Gastrocnemius medialis (tissue), 4 donors: ENCODE measurements at places on chromosomes 3 and 15.
A peak's percentile ranks its signal among the peaks of the same experiment; 100 is the strongest.

DNA sequence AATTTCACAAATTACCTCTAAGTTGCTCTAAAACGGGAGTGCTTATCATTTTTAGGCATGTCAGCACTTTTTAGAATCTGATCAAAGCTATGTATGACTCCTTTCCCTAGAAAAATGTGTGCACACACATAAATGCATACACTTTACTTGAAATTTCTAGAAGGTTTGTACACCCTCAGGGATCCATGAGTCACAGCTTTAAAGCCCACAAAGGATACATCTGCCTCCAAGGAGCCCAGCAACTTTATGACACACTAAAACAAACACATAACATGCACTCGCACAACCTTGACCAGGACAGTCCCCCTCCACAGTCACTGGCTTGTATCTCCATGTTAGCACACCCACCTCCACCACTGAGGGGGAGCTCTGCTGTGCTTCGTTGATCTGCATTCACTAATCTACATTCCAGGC lies 722.0 kb upstream of the CFAP20DC start:
- no peak overlapping the region for H3K4me3 ChIP-seq
- H3K27ac ChIP-seq: no peak overlapping the region
- no peaks in the 10 kb centered on the region for H3K36me3 ChIP-seq

- no peaks in the 10 kb centered on the region for H3K27me3 ChIP-seq
- H3K36me3 ChIP-seq: no peaks in the 10 kb centered on the region
- no peaks in the 10 kb centered on the region for H3K4me1 ChIP-seq
- no peak for DNase-seq
- no peak overlapping the region for H3K4me3 ChIP-seq
Measured at GRCh38 chr3:133964547-133964946, 65.2 kb downstream of the SLCO2A1 start.

DNA sequence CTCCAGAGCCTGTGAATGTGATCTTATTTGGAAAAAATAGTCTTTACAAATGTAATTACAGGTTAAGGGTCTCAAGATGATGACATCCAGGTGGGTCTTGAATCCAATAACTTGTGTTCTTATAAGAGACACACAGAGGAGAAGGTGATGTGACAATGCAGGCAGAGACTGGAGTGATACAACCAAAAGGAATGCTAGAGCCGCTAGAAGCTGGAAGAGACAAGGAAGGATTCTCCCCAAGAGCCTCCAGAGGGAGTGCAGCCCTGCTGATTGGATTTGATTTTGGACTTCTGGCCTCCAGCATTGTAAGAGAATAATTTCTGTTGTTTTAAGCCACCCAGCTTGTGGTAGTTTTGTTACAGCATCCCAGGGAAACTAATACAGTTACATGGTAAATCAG lies 9.7 kb downstream of the MYH15 start:
- H3K4me1 ChIP-seq: no peaks in the 10 kb centered on the region
- H3K27me3 ChIP-seq: no peaks in the 10 kb centered on the region
- no peaks in the 10 kb centered on the region for H3K36me3 ChIP-seq
- H3K4me3 ChIP-seq: no peak overlapping the region

DNA sequence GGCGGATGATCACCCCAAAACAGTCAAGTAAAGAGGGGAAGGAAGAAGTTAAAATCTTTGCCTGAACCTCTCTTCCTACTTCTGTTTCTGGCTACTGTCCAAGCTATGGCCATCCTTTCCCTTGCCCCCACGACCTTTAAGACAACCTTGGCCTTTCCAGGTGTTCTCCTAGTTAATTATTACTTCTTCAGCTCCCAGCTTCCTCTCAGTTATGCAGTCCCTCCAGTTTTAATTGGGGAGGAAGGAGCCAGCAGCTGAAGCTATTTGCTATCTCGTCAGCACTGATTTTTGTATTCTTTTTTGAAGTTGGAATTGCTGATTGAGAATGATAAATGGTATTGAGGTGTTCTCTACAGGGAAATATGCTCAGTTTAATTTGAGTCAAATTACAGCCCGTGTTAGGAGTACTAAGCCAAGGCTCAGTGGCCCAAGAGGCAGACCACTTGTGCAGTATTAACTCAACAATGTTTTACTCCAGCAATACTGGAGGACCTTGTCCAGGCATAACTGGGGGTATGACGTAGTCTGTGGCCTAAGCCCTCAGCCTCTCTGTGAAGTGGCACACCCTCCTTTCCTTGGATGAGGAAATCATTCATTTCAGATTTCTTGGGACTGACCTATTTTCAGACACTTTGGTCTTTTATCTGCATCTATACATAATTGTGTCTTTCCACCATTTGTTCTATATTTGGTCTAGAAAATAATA lies 336.9 kb downstream of the SLC9A9 start:
- no peaks in the 10 kb centered on the region for H3K36me3 ChIP-seq
- no peak overlapping the region for H3K4me3 ChIP-seq
- no peak for DNase-seq

GRCh38 chr3:142019794-142020320 lies 129.5 kb downstream of the TFDP2 start:
- no peaks in the 10 kb centered on the region for H3K36me3 ChIP-seq
- peaks cover 24% of the 10 kb centered on the region for H3K4me1 ChIP-seq
- no peaks in the 10 kb centered on the region for H3K27me3 ChIP-seq
- DNase-seq: peak; percentile 34
- no peak overlapping the region for H3K4me3 ChIP-seq

DNA sequence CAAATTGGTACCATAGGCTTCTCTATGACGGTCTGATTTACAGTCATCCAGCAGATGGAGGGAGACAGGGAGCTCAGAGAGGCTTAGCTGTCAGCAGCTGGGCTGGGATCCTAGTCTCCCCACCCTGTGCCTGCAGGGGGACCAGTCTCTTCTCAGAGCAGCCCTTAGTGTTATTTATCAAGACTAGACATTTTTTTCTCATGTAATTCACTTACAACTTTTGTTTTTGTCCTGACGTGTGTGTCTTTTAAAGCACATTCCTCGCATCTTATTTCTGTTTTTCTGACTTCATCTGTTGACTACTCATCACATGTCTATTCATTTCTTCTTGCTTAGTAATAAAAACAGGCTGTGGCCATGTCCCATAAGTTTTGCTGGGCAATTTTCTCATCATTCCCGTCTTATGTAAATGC lies 116.1 kb downstream of the KLF13 start:
- peak overlapping the region; percentile 79 for H3K27ac ChIP-seq
- no peaks in the 10 kb centered on the region for H3K27me3 ChIP-seq
- no peak for DNase-seq
- peaks cover 13% of the 10 kb centered on the region for H3K4me1 ChIP-seq
- no peak overlapping the region for H3K4me3 ChIP-seq

DNA sequence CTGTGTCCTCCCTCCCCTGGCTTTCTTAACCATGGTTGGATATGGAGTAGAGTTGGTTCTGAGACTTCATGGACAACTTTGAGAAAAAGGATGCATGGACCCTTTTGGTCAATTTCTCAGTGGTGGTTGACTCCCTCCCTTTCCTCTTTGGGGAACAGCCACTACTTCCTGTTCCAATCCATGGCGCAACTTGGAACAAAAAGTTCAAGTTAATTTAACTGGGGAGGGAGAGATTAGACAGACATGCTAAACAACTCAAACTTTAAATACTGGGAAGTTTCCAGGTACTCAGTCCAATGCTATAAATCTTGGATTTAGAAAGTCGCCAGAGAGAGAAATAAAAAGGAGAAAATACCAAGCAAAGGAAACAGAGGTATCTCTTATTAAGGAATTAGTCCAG lies 202.2 kb downstream of the PDZRN3 start:
- no peaks in the 10 kb centered on the region for H3K27me3 ChIP-seq
- H3K36me3 ChIP-seq: no peaks in the 10 kb centered on the region
- peaks cover 41% of the 10 kb centered on the region for H3K4me1 ChIP-seq
- H3K27ac ChIP-seq: no peak overlapping the region

- H3K4me1 ChIP-seq: no peaks in the 10 kb centered on the region
- no peak overlapping the region for H3K4me3 ChIP-seq
- H3K36me3 ChIP-seq: no peaks in the 10 kb centered on the region
- no peaks in the 10 kb centered on the region for H3K27me3 ChIP-seq
- H3K27ac ChIP-seq: no peak overlapping the region
Measured at GRCh38 chr3:36796881-36797280, 32.5 kb upstream of the DCLK3 start.

DNA sequence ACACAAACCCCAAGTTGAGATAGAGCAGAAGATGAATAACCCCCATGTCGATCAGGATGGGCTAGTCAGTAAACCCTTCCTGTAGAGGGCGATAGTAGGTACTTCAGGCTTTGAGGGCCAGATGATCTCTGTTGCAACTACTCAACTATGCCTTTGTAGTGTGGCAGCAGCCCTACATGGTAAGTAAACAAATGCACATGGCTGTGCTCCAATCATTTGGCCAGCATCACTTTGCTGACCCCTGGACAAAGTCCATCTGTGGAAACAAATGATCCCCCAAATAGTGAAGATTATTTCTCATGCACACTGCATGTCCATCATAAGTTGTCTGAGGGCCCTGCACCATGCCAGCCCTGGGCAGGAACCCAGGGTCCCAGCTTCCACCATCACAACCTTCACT lies 402.2 kb upstream of the PROK2 start:
- H3K4me3 ChIP-seq: no peak overlapping the region
- H3K27me3 ChIP-seq: no peaks in the 10 kb centered on the region
- H3K4me1 ChIP-seq: no peaks in the 10 kb centered on the region
- no peak overlapping the region for H3K27ac ChIP-seq
- H3K36me3 ChIP-seq: no peaks in the 10 kb centered on the region
- DNase-seq: no peak

DNA sequence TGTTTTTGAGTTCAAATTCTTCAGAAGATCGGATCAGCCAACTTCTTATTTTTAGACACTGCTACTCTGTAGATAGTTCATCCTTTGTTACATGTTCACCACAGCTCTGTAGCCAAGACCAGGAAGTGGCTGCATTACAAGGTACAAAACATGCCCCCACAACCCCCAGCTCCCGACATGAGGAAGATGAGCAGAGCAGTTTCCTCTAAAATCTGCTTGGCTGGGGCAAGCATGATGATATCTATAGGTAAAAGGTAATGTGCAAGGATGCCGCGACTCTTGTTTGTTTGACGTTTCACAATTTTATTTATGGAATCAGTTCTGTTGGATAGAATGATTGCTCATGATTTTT lies 126.5 kb upstream of the GRM7 start:
- DNase-seq: no peak
- H3K27me3 ChIP-seq: no peaks in the 10 kb centered on the region
- H3K27ac ChIP-seq: no peak overlapping the region
- no peaks in the 10 kb centered on the region for H3K4me1 ChIP-seq
- H3K4me3 ChIP-seq: no peak overlapping the region
- H3K36me3 ChIP-seq: no peaks in the 10 kb centered on the region

DNA sequence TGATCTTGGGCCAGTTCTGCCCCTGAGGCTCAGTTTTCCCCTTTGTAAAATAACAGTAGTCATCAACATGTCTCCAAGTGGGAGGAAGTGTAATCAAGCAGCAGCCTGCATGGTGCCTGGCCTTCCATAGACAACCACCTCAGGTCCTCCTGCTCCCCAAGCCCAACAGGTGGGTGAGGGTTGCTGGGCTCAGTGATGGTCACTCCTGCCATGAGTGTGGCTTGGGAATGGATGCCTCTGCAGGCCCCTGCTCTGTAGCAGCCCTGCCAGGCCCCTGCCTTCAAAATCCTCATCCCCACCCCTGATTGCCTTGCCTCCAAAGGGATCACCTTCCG lies 59.1 kb upstream of the SLC6A1 start:
- H3K4me1 ChIP-seq: no peaks in the 10 kb centered on the region
- H3K4me3 ChIP-seq: no peak overlapping the region
- no peaks in the 10 kb centered on the region for H3K27me3 ChIP-seq
